Heart right ventricle (tissue), 16 donors: ENCODE measurements at places on chromosomes 4 and X. TPM values are rescaled to one million over a fixed set of nuclear protein-coding genes. Genes with fewer than 3 reads are reported as not detected.

Gene ERCC6L
- not detected for total RNA-seq

Gene ZNF732
- total RNA-seq: not detected

DNA sequence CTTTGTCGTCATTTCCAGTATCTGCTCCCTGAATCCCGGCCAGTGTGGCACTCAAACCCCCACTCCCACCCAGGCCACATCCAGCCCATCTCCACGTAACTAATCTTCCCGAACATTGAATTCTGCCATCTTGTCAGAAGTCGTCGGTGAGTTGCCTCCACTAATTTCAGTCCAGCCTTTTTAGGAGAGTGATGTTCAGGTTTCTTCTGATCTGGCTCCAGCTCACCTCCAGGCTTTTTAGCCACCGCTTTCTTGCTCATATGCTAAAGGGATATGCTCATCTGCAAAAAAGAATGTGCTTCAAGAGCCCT, 1.3 kb downstream of the TMEM165 start:
- DNase-seq: no peak
- no peaks in the 10 kb centered on the region for H3K27me3 ChIP-seq
- peaks cover 17% of the 10 kb centered on the region for H3K36me3 ChIP-seq

DNA sequence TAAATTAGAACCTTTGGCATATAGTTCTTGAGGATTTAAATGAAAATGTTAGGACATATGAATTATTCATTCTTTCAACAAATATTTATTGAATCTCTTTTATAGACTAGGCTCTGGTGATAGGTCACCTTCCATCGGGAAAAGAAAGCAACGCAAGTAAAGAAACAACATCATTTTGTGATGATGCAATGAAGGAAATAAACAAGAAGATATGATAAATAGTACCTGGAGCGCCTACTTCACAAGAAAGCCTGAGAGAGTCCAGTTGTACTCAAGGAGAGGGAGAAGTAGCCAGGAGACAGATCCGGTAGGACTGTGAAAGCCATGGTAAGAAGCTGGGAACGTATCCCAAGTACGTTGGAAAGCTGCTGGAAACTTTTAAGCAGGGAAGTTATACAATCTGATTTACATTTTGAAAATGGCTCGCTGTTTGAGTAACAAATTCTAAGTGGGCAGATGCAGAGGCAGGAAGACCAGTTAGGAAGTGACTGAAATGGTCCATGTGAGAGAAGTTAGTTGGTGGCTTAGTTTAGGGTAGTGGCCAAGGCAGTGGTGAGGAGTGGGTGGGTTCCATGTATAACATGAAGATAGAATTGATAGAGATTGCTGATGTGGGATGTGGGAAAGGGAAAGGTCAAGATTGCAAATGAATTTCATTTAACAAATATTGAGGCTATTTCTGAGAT, 17.7 kb upstream of the CPE start:
- DNase-seq: no peak
- peaks cover 24% of the 10 kb centered on the region for H3K27me3 ChIP-seq
- no peak overlapping the region for H3K27ac ChIP-seq
- no peak overlapping the region for H3K4me3 ChIP-seq

DNA sequence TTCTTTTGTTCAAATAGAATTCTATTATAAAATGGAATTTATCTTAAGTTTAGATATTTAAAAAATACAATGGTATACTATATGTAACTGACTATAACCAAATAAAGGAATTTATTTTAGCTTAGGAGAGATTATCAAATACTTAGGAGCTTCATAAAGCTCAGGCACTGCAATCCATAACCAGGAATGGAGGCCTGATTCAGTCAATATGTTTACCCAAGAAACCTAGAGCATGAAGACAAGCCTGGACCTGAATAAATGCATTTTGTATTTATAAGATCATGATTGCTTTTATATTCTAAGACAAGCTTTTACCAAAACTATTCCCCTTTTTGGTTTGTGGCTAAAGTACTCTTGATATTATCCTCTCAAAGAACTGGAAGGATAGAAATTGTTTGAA, 742.6 kb downstream of the FAT4 start:
- no peaks in the 10 kb centered on the region for H3K4me1 ChIP-seq
- H3K27ac ChIP-seq: no peak overlapping the region
- H3K27me3 ChIP-seq: no peaks in the 10 kb centered on the region
- H3K36me3 ChIP-seq: no peaks in the 10 kb centered on the region

- peak overlapping the region; percentile 69 for H3K27ac ChIP-seq
- no peak for DNase-seq
- no peaks in the 10 kb centered on the region for H3K36me3 ChIP-seq
Measured at GRCh38 chrX:109840585-109840984, 107.5 kb upstream of the ACSL4 start.

- H3K4me3 ChIP-seq: no peak overlapping the region
- no peaks in the 10 kb centered on the region for H3K36me3 ChIP-seq
- H3K4me1 ChIP-seq: no peaks in the 10 kb centered on the region
- H3K27ac ChIP-seq: no peak overlapping the region
- H3K27me3 ChIP-seq: no peaks in the 10 kb centered on the region
- no peak for DNase-seq
Measured at GRCh38 chrX:150372280-150372679, 9.2 kb downstream of the MAMLD1 start.

DNA sequence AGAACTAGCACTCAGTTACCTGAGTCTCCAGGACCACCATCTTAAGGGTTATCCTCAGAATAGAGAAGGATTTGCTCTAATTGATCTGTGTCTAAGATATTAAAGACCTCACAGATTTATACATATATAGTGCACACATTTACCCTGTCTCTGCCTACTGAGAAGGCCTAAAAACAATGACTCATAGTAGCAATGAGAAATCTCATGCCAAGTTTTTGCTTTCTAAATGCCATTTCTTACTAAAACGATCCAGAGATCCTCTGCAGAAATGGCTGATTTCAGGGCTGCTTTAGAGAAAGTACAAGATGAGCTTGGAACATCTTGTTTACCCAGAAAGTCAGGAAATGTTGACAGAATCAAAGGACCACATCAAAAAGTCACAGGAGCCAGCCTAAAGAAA, 79.1 kb upstream of the INPP4B start:
- no peaks in the 10 kb centered on the region for H3K4me1 ChIP-seq
- H3K27ac ChIP-seq: no peak overlapping the region
- DNase-seq: no peak
- no peaks in the 10 kb centered on the region for H3K36me3 ChIP-seq
- no peaks in the 10 kb centered on the region for H3K27me3 ChIP-seq
- H3K4me3 ChIP-seq: no peak overlapping the region
